ENCODE measurements at places on chromosomes 16 and 17.

- DNase-seq = no peak
These were observed 484.2 kb downstream of the HS3ST4 start for GRCh38 chr16:26175944-26176343.

- DNase-seq = peak; percentile 4
These were observed 27.0 kb downstream of the MRTFB start for GRCh38 chr16:14098081-14098480.

DNA sequence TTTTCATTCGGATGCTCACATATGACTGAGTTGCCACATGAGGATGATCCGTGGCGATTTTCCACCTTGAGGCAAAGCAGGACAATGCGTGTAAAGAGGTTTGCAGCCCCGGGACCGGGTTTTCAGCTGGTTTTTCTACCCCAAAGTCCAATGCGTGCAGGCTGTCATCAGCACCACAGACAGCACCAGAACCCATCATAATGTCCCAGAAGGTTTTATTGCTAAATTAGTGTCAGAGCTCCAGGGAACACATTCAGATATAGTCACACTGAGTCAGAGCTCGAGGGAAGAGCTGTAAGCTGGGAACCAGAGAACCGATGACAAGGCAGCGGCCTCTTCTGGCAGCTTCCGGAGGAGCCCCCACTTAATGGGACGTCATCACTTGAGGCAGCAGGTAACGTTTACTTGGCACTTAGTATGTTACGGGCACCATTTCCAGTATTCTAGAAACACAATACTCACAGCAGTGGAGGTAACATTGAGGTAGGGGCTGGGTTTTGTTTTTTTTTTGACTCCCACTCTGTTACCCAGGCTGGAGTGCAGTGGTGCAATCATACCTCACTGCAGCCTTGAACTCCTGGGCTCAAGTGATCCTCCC lies 8.9 kb upstream of the NAGPA start:
- no peak for DNase-seq

DNA sequence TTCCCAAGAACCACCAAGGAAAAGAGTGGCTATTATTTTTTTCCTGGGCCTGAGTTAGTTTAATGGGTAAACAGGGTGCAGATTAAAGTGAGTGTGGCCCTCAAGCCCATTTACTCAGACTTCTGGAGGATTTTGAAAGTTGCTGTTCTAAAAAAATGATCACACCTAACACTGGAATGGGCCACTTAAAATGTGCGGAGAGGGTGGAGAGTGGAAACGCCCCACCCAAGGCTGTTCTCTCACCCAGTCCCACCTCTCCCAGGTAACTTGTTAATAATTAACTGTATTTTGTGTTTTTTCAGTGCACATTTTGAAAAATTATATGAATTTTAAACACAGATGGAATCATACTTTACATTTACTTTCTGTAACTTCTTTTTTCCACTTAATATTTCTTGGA lies 5.4 kb downstream of the HIRIP3 start:
- DNase-seq = no peak

- no peak for DNase-seq
These were observed 12.0 kb upstream of the BCAS3 start for GRCh38 chr17:60665602-60666001.

DNA sequence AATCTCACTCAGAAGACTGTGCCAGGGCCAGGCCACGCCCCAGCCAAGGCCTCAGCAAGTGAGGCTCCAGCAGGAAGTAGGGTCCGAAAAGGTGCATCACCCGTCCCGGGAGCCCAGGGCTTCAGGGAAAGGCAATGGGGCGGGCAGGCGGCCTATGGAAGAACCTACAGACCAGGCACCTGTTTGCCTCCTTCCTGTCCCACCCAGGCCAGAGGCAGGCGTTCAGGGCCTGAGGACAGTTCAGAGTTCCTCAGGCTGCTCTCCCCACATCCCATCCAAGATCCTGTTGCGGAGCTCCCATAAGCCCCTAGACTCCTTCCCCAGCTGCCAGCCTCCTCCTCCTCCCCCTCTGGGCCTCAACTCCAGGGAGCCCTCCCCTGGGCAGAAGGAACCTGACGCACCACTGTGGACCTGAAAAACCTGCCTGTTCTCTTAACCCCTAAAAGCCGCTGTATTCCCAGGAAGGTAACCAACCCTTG lies 2.3 kb downstream of the CLUH start:
- no peak for DNase-seq

DNA sequence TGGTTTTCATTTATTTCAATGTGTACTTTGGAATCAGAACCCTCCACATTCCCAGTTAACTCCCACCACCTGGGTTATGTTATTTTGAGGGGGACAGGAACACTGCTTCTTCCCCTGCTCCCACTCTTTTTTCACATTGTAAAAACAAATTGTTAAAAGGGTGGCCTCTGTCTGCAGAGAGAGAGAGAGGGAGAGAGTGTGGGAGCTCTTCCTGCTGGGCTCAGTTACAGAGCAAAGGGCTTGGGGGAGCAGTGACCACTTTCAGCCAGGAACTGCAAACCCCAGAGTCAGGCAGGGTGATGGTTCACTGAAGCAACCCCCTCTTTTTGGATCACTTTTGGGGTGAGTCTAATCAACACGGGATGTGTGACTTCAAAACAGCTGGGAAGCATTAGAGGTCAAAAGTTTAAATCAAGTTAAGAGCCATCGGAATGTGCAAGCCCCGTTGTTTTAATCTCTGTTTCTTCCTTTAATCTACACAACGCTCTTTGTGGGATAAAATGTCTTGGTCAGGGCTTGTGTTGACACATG lies 577.0 kb upstream of the CDH11 start:
- no peak for DNase-seq

- peak; percentile 69 for DNase-seq
These were observed 71.5 kb upstream of the KSR1 start for GRCh38 chr17:27384726-27385125.

GRCh38 chr17:13031718-13032350 lies 14.0 kb upstream of the ELAC2 start:
- no peak for DNase-seq

DNA sequence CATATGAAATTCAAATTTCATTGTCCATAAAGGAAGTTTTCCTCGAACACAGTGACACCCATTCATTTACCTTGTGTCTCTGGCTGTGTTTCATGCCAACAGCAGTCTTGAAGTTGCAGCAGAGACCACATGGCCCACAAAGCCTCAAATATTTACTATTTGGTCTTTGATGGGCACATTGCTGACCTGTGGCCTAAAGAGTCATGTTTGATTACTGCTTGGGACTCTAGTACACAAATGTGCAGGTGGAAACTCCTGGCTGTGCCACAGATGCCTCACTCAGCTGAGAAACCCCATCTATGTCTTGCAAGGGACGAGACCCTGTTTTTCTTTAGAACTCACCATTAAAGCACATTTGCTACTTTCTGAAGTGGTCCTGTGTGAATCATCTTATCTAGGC lies 76.7 kb downstream of the SLC6A2 start:
- DNase-seq = no peak

GRCh38 chr16:19701091-19701490 lies 16.9 kb downstream of the KNOP1 start:
- peak; percentile 43 for DNase-seq

GRCh38 chr17:67716405-67716798 lies 1.3 kb upstream of the NOL11 start:
- DNase-seq = no peak

DNA sequence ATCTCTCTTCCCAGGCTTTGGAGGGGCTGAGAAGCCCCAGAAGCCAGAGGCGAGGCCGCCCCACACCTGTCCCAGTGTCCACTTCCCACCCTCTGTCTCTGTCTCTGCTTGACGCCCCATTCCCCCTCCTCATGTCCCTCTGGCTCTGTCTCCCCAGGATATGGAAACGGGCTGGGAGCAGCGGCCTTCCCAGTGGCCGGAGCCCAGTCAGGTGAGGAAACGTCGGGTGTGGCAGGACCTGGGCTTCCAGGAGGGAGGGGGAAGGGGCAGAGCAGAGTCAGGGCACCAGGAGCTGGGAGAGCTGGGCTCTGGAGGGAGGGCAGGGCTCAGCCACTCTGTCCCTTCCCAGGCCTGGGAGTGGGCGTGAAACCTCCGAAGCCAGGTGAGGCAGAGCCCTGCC lies 10.6 kb upstream of the PKMYT1 start:
- DNase-seq = no peak

DNA sequence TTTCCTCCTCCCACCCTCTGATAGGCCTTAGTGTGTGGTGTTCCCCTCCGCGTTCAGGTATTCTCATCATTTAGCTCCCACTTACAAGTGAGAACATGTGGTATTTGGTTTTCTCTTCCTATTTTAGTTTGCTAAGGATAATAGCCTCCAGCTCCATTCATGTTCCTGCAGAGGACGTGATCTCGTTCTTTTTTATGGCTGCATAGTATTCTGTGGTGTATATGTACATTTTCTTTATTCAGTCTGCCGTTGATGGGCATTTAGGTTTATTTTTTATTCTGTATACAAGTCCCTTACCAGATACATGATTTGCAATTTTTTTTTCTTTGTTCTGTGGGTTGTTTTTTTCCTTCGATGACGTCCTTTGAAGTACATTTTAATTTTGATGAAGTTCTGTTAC lies 18.8 kb upstream of the CDK5R1 start:
- no peak for DNase-seq

DNA sequence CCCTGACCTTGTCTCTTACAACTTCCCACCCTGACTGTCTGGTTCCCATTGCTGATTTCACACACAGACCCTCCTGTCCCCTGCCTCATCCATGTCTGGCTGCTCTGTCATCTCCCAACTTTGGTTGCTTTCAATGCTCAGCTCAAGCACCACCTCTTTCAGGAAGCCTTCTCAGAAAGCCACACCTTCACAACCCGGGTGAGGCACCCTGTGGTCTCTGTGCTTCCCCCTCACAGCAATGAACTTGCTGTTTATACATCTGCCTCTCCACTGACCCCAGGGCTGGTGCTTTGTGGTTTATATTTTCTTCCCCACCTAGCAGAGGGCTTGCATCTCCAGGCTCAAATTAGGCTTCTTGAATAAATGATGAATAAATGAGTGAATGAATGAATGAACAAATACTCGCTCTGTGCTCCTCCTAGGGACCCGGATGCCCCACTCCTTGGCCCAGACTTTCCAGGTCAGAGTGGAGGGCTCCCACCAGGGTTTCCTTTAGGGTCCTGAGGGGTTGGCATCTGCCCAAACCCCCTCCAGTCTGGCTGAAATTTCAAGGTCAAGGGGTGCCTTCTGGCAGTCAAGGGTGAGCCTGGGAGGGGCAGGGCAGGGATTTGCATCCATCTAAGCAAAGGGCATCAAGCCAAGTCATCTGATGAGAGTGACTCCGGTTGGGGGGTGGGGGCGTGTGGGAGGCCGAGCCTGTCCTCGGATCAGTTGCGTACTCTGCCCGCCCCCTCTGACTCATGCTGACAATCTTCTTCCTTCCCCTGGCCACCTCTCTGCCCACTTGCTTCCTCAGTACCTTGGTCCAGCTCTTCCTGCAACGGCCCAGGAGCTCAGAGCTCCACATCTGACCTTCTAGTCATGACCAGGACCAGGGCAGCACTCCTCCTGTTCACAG lies at the start of gene ITGAX:
Gene ITGAX (plus strand): TSS at position 783 of the 898 bp plus-strand sequence. CDS start 79 bp downstream, at position 862.
- no peak for DNase-seq

- no peak for DNase-seq
These were observed 821 bp downstream of the SOCS7 start for GRCh38 chr17:38352245-38353085.

DNA sequence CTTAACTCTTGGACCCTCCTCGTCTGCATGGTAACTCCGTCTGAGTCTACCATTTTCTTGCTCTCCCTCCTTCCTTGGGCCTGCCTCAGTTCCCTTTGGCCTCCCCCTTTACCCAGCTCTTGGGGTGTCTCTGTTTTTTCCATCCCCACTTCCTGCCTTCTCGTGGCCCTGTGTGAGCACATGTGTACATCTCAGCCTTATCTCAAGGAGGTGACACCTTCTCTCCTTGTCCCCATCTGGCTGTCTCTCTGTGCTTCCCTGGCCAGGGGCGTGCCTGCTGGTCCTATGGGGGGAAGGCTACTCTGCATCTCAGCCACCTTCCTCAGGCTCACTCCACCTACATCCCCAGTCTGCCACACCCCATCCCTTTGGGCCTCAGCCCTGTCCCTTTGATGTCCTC lies 6.6 kb downstream of the CTF1 start:
- DNase-seq = no peak

GRCh38 chr17:42678951-42679491 lies 2.2 kb upstream of the PLEKHH3 start:
- no peak for DNase-seq

Data from astrocyte of the cerebellum (primary cell).